ENCODE measurements at places on chromosomes 7 and 10. TPM values are rescaled to one million over a fixed set of nuclear protein-coding genes. Genes with fewer than 3 reads are reported as not detected.

GRCh38 chr10:31343009-31343408 is 24.0 kb downstream of the ZEB1 start:
- DNase-seq = no peak

The NKX2-3 gene
- total RNA-seq = not detected

The ZNRF2 gene
- total RNA-seq = 32.9 TPM

- no peak for DNase-seq
Measured at GRCh38 chr7:82410461-82410860, 33.1 kb downstream of the CACNA2D1 start.

The TMEM139 gene
- total RNA-seq = 10.9 TPM

Data from lower leg skin (tissue), 4 donors.